Activated CD8-positive, alpha-beta memory T cell treated with anti-CD3 and anti-CD28 coated beads for 1 hour (primary cell): ENCODE measurements at places on chromosomes 5 and 9.

GRCh38 chr9:127255692-127256091, 8.9 kb upstream of the GARNL3 start:
- DNase-seq: no peak

GRCh38 chr9:98856982-98857381, 49.5 kb downstream of the GALNT12 start:
- DNase-seq: no peak

DNA sequence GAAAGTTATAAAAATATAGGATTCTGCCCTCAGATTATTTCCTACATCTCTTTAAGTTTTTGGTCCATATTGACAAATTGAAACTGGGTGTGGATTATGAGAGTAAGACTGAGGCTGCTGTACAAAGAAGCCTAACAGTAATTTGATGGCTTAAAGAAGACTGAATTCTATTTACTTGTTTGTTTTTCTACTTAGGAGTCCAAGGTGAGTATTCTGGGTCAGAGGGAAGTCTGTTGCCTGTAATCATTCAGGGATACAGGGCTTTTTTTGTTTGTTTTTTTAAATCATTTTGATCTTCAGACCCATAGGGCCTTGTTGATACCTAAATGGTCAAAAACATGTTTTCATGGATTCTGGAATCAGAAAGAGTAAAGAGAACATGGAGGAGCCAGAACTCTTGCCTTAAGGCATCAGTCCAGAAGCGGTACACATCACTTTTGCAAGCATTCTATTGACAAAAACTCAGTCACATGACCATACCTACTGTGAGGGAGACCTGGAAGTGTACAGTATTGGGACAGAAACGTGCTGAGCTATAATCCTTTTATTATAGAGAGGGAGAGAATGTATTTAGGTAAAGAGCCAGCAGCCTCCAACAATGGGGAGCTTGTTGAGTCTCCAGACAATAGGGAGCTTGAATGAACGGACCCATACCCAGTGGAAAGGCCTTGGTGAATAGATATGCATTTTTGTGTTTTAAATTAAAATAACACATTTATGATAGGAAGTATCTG, 102.7 kb downstream of the LRRC70 start:
- DNase-seq: no peak

- no peak for DNase-seq
Observed at GRCh38 chr9:4547016-4547415, 56.7 kb downstream of the SLC1A1 start.

- no peak for DNase-seq
Observed at GRCh38 chr9:134215420-134215698, 51.0 kb upstream of the RNU6ATAC start.

GRCh38 chr9:13991395-13991794, 322.5 kb downstream of the NFIB start:
- DNase-seq: no peak

DNA sequence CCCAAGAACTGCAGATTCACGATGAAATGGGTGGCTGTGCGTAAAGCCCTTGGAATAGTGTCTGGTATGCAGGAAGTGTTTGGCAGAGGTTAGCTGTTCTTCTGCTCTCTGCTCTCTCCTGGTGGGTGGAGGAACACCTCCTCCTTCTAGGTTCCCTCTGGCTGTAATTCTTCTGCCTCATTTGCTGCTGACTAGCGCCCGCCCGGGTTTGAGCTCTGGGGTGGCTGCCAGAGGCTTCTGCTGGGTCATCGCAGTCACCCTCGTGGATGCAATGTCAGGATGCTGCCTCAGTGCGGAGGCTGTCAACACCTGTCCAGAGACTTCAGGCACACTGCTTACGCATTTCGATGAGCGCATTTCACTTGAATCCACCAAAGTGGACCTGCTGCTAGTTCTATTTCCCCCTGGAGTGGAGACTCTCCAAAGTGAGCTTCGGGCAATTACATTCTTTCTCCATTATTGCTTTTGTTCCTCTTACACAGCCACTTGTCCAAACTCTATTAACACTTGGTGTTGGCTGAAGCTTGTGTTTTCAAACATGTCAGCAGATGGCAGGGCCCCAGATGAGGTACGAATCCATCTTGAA, 11.7 kb downstream of the DOCK2 start:
- no peak for DNase-seq

DNA sequence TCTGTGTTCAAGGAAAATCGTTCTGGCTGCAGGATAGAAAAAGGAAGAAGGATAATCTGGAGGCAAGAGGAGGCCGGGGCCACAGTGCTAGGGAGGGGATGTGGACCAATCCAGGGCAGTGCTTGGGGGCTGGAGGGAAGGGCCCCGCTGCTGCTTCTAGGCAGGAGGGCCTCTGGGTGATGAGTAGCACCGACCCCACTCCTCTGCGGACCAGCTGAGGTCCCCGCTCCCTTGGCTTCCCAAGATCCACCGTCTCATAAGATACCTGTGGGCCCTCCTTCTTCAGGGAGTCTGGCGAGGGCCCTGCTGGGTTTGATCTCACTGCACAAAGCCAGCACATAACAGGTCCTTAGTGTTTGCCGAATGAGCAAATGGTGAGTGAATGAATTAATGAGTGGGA, 93.5 kb upstream of the MVB12B start:
- no peak for DNase-seq

- no peak for DNase-seq
Observed at GRCh38 chr5:34686762-34687268, 30.7 kb downstream of the RAI14 start.

DNA sequence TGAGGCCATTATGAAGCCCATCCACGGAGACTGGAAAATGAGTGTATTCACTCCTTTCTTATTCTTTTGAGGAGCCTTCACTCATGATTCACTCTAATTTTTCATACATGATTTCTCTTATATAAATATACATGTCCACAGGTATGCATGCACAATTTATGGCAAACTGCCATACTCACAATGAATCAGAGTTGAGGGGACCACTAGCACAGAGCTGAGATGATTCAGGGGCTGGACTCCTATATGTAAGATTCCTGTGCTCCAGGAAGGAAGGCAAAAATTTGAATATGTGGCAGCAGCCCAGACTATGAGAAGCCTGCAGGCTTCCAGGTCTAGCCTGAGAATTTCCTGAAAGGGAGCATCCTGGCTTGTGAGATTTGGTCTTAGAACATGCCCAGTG, 484.6 kb downstream of the PRELID2 start:
- DNase-seq: no peak
